Chondrocyte (in vitro differentiated cells): ENCODE measurements at places on chromosomes 2 and 18. TPM values are rescaled to one million over a fixed set of nuclear protein-coding genes. Genes with fewer than 3 reads are reported as not detected.

LAMA1 gene
- total RNA-seq = 2.3 to 3.9 TPM (median 2.5 TPM) in 3 replicates

LONRF2 gene
- 1.7 to 1.8 TPM (median 1.7 TPM) in 3 replicates for total RNA-seq

PIAS2 gene
- total RNA-seq = 35.9 to 43.6 TPM (median 36.2 TPM) in 3 replicates

LYPD6 gene
- total RNA-seq = 0.46 to 0.82 TPM (median 0.57 TPM) in 3 replicates

ADRA2B gene
- total RNA-seq = 0.07 TPM in 1 of 3 replicates, not detected in the others

- DNase-seq = no peak
Measured at GRCh38 chr18:2281086-2281485, 290.2 kb downstream of the METTL4 start.

DNA sequence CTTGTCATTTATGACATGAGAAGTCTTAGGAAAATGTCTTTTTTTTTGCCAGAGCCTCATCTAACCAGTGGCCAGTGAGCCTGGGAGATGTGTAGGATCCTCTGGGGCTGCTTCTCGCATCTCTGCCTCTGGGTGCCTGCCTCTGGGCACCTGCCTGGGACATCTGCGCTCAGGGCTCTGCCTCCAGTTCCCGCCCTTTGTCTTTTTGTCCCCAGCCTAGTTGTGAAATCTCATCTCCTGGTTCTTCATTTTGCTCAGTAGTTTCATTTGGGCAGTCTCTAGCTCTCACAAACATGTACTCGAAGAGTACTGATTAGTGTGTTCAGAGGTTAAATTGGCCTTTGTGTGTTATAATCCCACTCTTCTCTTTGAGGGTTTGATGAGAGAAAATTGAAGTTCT, 92.0 kb downstream of the LTBP1 start:
- no peak for DNase-seq

GRCh38 chr2:217923007-217923686, 79.6 kb downstream of the TNS1 start:
- no peak for DNase-seq

DNA sequence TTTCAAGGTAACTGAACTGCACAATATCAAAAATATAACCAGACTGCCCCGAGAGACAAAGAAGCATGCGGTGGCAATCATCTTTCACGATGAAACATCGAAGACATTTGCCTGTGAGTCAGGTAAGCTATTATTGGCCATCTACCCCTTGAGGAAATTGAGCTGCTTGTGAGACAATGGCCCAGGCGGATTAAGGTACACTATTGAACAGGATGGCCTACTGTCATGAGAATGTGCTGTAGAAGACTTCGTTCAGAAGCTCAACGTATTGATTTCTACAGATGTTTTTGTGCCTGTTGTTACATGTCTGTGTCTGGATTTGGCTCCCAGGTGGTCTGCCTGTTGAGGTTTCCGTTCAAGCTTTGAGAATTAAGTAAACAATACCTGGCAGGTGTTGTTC, 198.7 kb downstream of the DOK6 start:
- DNase-seq = no peak

DNA sequence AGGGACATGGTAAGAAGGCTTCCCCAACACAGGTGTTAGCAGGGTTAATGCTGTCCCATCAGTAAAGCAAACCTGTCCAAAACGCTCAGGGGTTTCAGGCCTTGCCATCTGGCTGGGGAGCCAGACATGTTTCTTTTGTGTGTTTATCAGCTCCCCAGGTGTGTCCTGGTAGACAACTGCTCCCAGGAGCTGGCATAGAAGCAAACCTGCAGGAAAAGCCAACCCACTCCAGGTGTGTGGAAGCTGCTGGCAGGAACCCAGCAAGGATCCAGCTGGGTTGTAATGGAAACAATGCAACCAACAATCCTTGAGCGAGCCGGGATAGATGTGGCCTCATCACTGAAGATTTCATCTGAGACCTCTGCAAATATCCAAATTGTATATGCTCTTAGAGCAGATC, 123.1 kb downstream of the RAB3GAP1 start:
- no peak for DNase-seq

DNA sequence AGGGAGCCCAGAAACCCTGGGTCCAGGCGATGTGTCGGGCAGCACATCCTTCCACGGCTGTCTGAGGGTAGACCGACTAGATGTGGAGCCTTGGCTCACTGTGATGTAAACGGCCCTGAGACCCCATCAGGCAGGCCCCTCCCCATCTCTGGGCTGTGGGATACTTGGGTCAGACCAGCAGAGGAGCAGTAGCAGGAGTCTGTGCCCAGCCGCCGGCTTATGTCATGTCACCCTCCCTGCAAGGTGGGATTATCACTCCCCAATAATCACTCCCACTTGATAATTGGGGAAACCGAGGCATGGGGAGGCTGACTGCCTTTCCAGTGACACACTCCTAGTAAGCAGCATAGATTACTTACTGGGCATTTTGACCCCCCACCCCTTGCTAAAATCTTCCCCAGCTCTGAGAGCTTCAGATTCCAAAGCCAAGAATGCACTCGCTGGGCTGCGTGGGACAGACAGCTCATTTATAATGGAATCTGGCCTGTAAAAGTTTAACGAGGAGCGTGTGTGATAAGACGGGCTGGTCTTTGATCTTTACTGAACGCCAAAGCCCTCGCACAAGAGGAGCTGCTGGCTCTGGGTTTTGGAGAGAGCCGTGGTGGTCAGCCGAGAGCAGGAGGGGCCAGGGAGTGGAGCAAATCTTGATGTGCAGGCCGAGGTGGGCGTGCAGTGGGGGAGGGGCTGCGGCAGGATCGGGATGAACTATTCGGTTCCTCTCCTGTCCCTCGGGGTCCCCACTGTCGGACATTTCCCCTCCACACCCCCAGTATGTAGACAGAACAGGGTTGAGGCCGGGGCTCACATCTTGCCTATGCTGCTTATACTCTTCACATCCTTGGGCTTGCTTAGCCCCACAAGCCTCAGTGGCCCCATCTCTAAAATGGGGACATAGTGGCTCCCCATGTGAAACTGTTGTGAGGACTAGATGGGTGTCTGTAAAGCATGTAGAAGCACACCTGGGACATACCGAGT, 200.0 kb downstream of the GLI2 start:
- DNase-seq = no peak

DNA sequence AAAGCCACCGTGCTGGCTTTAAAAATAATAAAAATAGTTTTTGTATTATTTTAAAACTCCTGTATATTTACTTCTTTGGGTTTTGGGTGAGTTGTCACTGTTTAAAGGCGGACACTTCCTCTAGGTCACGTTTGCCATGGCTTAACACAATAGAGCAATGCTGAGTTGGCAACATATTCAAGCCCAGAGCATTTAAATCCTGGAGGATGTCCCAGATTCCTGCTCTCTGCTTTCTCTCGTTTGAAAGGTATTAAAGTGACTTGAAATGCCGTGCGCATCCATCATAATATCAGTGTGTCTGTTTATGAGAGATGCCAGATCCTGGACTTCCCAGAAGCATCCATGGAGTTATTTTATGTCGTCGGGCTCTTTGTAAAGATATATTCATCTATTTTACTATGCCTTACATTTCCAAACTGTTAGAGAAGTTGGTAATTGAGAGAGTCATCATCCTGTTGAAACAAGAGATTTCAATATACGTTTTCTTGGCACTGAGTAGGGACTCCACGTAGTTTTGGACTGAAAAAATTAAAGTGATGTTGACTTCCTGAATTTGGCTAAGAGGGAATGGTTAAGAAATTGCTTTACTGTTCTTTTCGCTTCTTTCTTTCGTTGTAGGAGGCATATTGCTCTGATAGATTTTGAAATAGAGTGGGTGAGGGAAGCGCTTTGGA, 150.6 kb downstream of the ZNF236 start:
- no peak for DNase-seq

- DNase-seq = no peak
Measured at GRCh38 chr2:207046724-207047123, 107.4 kb downstream of the CPO start.

DNA sequence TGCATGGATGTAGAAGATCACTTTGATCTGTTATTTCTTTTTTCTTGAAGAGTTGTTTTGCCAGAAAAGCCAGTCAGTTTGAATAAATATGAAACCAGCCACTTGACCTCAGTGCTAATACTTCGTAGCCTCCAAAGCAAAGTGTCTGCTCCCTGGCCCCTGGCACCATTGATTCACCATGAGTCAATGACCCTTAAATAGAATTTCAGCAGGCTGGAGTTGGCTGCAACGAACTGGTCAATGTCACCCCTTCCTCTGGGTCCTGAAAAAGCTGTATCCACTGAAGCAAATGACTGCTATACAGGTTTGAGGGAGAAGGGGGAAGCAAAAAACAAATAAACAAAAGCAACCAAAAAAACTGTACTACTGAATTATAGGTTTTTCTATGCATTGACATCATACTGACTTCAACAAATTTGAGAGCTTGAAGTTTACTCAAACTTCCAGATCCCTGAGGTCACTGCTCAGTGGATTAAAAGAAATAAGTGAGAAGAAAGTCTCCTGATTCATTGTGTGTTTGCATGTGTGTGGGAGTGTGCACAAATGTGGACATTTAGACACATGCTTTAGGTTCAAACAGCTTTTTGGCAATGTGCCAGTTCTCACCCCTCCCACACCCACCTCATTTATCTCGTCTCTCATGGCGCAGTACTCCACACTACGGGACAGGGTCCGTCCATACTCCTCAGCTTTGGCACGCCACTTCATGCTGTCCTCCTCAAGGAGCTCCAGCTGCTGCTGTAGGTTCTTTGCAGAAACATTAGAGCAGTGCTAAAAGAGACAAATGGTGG, 58.1 kb upstream of the TTN start:
- DNase-seq = no peak

DNA sequence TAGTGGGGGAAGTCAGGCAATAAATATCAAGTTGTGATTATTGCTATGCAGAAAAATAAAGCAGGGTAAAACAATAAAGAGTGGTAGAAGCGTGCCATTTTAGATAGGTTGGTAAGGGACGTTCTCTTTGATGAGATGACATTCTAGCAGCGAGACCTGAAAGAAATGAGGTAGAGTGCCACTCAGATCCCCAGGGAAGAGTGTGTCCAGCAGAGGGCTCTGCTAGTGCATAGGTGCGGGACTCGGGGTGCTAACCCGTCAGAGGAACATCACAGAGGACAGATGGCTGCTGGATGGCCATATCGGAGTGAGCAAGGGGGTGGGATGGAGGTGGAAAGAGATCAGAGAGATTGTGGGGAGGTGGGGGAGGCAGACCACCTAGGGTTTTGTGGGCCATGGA, 16.3 kb upstream of the GTF2A1L start:
- DNase-seq = no peak

- no peak for DNase-seq
Measured at GRCh38 chr18:35178260-35178659, 62.6 kb upstream of the ZNF397 start.

GRCh38 chr2:185202945-185203528, 535.6 kb upstream of the FSIP2 start:
- DNase-seq = no peak

DNA sequence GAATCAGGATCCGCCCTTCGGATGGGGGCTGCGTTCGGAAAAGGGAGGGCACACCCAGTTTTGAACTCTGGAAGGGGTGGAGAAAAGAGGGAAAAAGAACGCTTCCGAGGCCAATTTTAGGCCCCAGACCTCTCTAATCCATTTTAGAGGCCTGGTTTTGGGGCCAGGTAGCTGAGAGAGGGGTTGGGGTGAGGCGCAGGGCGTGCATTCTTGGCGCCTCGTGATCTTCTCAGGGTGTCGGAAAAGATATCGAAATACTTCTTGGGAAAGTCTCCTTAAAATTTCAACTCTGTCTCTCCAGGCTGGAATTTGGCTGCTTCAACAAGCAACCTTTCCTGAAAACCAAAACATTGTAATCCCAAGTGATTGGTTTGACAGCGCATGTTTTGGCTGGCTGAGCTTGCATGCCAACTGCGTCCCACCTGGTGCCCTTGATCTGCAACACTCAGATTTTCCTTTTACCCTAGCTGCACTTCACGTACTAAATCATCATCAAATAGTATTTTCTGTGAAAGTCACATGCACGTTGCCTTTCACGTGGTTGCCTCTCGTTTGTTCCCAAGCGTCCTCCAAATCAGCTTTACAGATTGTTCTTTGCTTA, 864 bp upstream of the XPO1 start:
- no peak for DNase-seq

DNA sequence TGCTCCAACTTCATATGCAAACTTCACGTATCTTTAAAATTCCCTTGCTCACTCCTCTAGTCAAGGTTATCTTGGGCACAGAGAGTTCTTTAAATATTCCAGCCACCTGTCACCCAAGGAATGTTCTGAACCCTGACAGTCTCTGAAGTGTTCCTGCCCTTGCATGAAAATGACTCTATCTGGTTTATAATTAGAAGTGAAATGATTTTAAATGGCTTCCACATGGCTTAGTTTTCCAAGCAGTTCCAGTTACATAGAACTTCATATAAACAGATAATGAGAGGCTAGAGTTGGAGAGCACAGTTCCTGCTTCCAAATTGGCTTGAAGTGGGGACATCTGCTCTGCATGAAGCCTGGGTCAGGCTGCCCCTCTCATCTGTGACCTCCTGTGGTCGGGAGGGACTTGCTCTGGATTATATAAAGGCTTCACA, 81.9 kb downstream of the SLC4A3 start:
- DNase-seq = no peak

DNA sequence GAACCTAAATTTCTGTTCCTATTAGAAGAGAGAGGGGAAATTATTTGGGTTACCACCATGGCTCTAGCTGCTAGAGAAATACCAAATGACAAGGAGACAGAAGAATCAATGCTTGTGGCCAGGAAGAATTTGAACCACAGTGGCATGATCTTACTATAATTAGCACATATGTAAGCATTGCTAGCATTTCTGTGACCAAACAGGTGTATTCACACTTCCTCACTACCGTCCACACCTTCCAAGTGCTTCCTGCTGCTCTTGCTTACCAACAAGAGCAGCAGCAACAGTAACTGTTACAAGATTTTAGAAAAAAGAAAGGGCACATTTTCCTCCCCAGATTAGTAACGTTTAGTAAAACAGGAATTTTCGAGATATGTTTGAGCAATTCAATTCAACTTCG, 60.5 kb downstream of the CDH7 start:
- DNase-seq = no peak

- no peak for DNase-seq
Measured at GRCh38 chr2:20231598-20232026, 6.7 kb upstream of the SDC1 start.

DNA sequence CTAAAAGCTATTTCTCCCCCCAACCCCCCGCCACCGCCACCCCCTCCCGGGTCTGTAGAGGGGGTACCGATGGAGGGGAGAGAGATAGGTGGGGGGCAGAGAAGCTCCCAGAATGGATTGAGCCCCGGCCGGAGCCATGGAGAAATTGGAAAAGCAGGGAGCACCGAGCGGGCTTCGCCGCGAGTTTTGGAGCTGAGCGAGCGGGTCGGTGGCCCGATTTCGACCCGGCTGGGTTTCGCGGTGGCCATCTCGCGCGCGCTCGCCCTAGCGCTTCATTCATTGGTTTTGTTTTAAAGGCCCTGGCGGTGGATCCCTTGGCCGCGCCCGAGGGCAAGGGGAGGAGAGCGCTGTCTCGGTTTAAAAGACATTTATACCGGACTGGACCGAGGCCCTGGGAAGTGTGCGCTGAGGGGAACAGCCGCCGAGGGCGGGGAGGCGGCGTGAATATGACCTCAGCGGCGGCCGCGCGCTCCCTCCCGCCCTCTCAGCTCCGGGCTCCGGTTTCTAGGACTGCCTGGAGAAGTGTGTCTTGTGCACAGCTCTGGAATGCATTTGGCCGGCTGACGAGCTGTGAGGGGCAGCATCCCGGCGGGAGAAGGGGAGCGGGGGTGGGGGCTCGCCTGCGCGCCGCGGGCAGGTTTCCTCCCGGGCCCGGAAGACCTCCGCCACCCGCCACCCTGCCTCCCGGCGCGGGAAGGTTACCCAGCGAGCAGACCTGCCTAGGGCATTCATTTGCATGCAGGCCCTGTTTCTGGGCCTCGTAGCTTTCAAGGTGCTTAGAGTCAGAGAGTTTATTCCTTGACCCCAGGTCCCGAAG, 1.7 kb upstream of the SMAD7 start:
- DNase-seq = no peak

GRCh38 chr2:157302492-157303099, 23.0 kb downstream of the ERMN start:
- no peak for DNase-seq
